ENCODE measurements at places on chromosomes 2 and 18. TPM values are rescaled to one million over a fixed set of nuclear protein-coding genes. Genes with fewer than 3 reads are reported as not detected.

Gene CD28
- 0.86 TPM for total RNA-seq

DNA sequence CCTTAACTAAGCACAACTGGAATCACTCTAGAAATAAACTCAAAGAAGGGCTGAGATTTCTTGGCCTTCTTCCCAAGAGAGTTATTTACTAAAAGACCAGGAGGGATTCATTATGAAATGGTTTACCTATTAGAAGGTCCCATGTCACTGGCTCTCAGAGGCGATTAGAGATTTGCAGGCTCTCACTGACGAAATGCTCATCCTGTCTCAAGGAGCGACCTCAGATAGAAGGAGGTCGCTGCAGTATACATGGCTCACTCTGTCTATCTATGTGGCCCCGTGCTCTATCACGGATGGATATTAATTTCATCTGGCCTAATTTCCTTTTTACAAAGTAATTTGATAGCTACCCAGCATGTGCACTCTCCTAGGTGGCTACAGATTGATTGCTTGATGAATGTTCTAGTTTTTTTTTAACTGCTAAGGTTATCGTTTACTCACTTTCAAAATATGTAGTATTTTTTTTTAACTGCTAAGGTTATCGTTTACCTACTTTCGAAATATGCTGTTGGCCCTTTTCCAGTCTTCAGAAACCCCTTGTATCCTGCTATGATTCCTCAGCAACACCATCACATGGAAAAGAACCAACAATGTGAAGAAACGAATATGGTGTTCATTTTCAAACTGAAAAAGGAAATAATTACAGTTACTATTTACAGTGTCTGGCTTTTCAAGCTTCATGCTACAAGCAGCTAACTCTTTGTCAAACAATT lies 9.1 kb downstream of the SMIM21 start:
- no peak overlapping the region for H3K27ac ChIP-seq
- H3K4me3 ChIP-seq: no peak overlapping the region
- no peaks in the 10 kb centered on the region for H3K36me3 ChIP-seq
- no peak for DNase-seq

Gene FLACC1
- total RNA-seq: 0.86 TPM

Gene KLHL41
- 0.22 TPM for total RNA-seq

DNA sequence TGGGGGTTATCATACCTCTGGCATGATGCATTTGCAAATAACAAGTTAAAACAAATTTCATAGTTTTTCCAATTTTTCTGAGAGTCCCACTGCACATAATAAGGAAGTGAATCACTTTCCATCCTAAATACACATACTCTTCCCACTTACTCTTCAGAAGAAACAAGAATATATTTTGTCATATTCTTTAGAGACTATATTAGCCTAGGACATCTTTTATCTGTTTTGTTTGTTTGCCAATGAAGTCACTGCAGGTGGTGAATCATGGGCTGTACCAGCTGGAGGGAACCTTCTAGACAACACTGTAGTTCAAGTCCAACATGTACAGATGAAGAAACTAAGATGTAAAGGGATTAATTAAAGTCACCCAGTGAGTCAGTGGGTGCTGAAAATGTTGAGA lies 116.8 kb downstream of the XIRP2 start:
- DNase-seq: no peak
- no peaks in the 10 kb centered on the region for H3K36me3 ChIP-seq
- no peaks in the 10 kb centered on the region for H3K27me3 ChIP-seq

DNA sequence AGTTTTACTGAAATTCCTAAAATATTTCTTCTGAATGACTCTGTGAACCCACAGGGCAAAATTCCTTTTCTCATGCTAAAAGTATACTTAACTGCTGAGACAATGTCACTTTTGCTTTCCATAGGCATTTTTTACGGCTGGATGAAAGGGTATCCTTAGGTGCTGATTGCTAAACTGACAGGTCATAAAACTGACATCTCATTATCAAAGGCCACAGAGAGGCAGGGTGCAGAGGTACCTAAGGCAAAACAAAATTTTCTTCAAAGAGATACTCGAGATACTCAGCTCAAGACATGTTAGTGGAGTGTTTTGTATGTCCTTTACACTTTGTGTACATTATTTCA lies 62.0 kb upstream of the WDR75 start:
- no peak overlapping the region for H3K27ac ChIP-seq
- H3K4me3 ChIP-seq: no peak overlapping the region
- no peak for DNase-seq
- H3K27me3 ChIP-seq: no peaks in the 10 kb centered on the region

Gene ALKAL2
- total RNA-seq: 1.0 TPM

- no peaks in the 10 kb centered on the region for H3K27me3 ChIP-seq
- DNase-seq: no peak
- H3K27ac ChIP-seq: no peak overlapping the region
- H3K4me1 ChIP-seq: no peaks in the 10 kb centered on the region
- H3K36me3 ChIP-seq: no peaks in the 10 kb centered on the region
Measured at GRCh38 chr2:57890464-57890863, 156.1 kb upstream of the VRK2 start.

Gene GRB14
- total RNA-seq: 23.8 TPM

Gene ADCYAP1
- total RNA-seq: 0.12 TPM

DNA sequence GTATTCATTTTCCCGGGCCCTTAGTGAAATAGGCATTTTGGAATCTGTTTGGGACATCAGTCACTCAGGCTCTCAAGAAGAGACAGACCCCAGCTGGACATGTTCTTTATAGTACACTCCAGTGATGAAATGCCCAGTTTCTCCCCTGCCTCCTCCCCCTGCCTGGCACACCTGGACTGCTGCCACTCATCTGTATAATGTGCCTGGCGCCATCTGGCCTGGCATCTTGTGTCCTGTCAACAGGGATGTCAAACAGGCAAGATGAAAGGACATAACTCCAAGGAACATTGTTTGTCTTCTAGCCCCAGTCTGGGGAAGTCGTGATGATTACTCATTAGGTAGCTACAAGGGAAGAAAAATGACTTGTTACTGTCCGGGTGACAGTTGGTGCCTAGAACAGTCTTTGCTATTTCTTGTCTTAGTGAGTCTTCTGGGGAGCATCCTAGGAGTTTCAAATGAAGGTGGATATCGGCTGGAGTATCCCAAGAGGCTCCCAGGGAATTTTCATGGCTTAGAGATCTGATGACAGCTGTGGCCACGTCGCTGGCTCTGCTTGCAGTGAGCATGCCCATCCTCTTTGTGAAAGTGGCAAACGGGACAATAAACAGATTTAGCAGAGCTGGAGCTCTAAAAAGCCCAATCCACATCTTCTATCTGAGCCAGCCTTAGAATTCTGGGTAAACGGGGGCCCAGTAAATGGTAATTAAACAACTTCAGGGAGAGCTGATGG lies 153.6 kb downstream of the ALK start:
- H3K4me3 ChIP-seq: no peak overlapping the region
- no peaks in the 10 kb centered on the region for H3K36me3 ChIP-seq
- no peaks in the 10 kb centered on the region for H3K4me1 ChIP-seq
- no peak for DNase-seq
- H3K27ac ChIP-seq: no peak overlapping the region
- H3K27me3 ChIP-seq: no peaks in the 10 kb centered on the region

DNA sequence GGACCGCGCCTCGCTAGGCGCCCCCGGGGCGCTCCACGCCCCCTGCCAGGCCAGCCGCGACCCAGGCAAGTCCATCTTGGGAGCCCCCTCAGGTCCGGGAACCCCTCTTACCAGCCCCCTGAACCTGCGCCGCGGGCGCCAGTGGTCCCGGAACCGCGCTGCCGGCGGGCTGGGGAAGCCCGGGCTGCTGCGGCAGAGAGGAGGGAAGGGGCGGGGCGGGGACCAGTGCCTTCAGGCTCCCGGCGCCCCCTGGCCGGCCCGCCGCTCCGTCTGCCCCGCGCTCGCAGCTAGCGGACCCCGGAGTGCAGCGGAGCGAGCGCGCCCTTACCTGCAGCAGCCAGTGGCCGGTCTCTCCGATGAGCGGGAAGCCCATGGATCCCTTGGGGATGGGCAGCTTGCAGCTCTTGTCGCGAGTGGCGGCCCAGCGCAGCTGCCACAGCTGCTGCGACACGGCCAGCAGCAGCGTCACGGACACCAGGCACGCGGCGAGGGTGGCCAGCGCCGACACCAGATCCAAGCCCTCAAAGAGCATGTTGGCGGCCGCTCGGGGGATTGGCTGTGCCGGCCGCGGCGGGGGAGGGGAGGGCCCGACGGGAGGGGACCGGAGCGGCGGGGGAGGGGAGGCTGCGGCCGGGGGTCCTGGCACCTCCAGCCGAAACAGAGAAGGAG lies at the start of gene CYP26B1:
CYP26B1 (minus strand) TSS at position 560 of the 669 bp plus-strand sequence; CDS start at position 532, 28 bp downstream.
- H3K27me3 ChIP-seq: peaks cover 48% of the 10 kb centered on the region
- H3K4me1 ChIP-seq: peaks cover 13% of the 10 kb centered on the region
- H3K27ac ChIP-seq: no peak within 1 kb of the TSS
- H3K36me3 ChIP-seq: no peaks in the 10 kb centered on the region
- peak within 1 kb of the TSS; percentile 33 for H3K4me3 ChIP-seq

Gene ITGA4
- 3.0 TPM for total RNA-seq

Gene APOB
- total RNA-seq: 3,271 TPM

- H3K4me1 ChIP-seq: no peaks in the 10 kb centered on the region
- no peaks in the 10 kb centered on the region for H3K36me3 ChIP-seq
- peak overlapping the region; percentile 64 for H3K27ac ChIP-seq
Measured at GRCh38 chr2:28639836-28640235, 111.8 kb upstream of the PPP1CB start.

Gene CD226
- total RNA-seq: 0.68 TPM

DNA sequence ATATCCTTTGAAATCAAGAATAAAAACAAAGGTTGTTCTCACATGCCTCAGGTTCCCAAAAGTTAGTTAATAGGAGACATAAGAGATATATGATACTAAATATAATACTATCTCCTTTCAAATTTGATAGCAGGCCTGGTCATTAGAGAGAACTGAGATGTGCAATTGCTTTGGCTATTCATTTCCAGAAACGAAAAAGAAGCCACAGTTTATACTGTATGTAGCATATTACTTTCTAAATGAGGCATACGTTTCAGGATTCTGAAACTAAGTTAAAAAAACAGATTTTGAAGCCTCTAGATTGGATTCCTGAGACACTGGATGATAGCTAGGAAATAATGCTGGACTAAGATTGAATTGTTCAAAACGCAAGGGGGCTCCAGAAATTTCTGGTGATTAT lies 7.1 kb downstream of the PPP1R1C start:
- no peak for DNase-seq
- H3K27ac ChIP-seq: no peak overlapping the region
- no peaks in the 10 kb centered on the region for H3K36me3 ChIP-seq

GRCh38 chr2:34123996-34124785 lies 525.1 kb upstream of the FAM98A start:
- H3K4me1 ChIP-seq: no peaks in the 10 kb centered on the region
- H3K27ac ChIP-seq: no peak overlapping the region
- H3K4me3 ChIP-seq: no peak overlapping the region
- H3K36me3 ChIP-seq: no peaks in the 10 kb centered on the region
- no peaks in the 10 kb centered on the region for H3K27me3 ChIP-seq
- DNase-seq: no peak

DNA sequence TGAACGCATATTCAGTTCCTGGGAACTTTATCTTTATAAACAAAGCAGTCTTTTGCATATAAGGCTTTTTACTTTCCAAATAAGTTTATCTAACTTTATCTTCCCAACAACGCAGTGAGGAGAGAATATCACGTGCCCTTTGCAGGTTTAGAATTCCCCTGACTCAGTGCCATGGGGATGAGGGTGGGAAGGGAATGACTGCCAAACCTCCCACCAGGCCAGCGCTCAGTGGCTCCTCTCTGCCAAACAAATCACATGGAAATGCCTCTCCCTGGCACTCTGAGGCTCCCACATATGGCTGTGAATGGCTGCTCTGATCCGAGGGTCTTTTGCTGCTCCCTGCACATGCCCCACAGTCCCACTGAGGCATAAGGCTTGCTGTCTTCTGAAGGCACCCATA lies 158.3 kb downstream of the DNAH6 start:
- H3K36me3 ChIP-seq: no peaks in the 10 kb centered on the region
- no peak for DNase-seq
- no peaks in the 10 kb centered on the region for H3K27me3 ChIP-seq
- H3K4me3 ChIP-seq: no peak overlapping the region

DNA sequence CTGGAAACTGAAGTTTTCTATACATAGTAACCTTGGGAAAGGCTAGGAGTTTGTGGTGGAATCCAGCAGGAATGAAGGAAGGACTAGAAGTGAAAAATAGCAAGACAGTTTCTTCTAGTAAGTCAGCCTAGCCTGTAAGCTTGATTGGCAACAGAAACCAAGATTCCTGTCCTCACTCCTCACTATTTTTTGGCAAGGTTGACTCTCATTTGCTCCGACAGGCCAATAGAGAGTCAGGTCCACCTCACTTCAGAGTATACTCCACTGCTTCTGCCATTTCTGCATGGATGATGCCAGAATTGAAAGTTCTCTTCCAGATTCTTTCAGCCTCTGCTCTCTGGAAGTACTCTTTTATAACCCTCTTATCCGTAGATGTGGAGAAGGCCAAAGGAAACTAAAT lies 352.4 kb downstream of the ZNF516 start:
- no peaks in the 10 kb centered on the region for H3K27me3 ChIP-seq
- no peak for DNase-seq
- H3K27ac ChIP-seq: no peak overlapping the region

GRCh38 chr2:229410946-229411345 lies 139.9 kb upstream of the PID1 start:
- no peak overlapping the region for H3K27ac ChIP-seq
- DNase-seq: no peak
- H3K36me3 ChIP-seq: no peaks in the 10 kb centered on the region
- no peaks in the 10 kb centered on the region for H3K4me1 ChIP-seq
- H3K4me3 ChIP-seq: no peak overlapping the region

GRCh38 chr18:4842287-4842686 lies 354.8 kb downstream of the AKAIN1 start:
- DNase-seq: no peak
- no peaks in the 10 kb centered on the region for H3K4me1 ChIP-seq
- H3K27me3 ChIP-seq: no peaks in the 10 kb centered on the region

DNA sequence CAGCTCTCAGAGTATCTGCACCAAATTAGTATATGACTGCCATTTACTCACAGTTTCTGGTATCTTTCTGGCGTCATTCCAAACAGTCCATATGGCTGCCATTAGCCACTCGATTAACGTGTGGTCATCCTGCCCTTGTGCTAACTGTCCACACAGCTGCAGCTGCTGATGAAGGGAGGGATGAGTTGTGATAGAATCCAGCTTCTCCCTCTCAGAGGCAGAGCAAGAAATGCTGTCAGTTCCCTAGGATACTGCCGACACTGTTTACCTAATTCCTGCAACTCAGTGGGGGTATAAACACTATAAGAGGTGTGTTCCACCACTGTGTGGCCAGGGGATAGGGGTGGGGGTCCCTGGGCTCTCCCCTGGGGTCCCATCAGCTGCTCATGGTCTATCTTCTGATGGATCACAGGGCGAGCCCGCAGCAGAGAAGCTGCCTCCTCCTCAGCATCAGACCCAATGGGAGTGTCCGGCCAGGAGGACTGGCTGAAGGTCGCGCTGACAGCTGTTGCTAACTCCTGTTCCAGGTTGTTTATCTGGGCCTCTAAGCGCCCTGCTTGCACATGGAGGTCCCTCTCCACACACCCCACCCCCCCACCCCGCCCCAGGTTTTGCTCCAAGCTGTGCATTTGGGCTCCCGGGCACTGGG lies 17.3 kb upstream of the KLHL23 start:
- H3K36me3 ChIP-seq: no peaks in the 10 kb centered on the region
- peak overlapping the region; percentile 61 for H3K4me3 ChIP-seq
- no peaks in the 10 kb centered on the region for H3K4me1 ChIP-seq
- DNase-seq: peak; percentile 38

Gene EVA1A
- 83.1 TPM for total RNA-seq
